RWPE2 (cell line): ENCODE measurements at places on chromosomes 16 and 17.

GRCh38 chr17:8857919-8858318, 9.6 kb downstream of the PIK3R6 start:
- no peak for DNase-seq

- no peak for DNase-seq
Observed at GRCh38 chr17:77959126-77959925, 823 bp downstream of the TNRC6C start.

- DNase-seq, result no peak
Observed at GRCh38 chr17:7146115-7146514, 31.5 kb upstream of the ASGR2 start.

- no peak for DNase-seq
Observed at GRCh38 chr17:27106347-27106981, 187.4 kb upstream of the WSB1 start.

DNA sequence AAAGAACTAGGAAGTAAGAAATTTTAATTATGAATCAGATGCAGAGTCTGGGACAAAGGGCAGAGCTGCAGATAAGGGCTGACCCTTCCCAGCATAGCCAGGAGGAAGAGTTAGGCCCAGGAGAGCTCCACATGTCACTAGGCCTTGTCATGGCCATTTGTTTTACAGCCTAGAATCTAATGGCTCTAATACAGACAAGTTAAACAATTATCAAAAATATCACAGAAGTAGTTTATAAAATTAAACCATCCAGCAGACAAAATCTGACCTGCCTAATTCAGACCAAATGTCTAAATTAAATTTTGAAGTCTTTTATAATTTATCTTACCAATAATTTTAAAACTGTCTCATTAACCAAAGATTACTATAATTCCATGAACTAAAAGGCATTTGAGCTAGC, 1369.5 kb downstream of the CDH11 start:
- DNase-seq, result no peak

- DNase-seq, result no peak
Observed at GRCh38 chr16:85861095-85861825, 37.7 kb upstream of the IRF8 start.

DNA sequence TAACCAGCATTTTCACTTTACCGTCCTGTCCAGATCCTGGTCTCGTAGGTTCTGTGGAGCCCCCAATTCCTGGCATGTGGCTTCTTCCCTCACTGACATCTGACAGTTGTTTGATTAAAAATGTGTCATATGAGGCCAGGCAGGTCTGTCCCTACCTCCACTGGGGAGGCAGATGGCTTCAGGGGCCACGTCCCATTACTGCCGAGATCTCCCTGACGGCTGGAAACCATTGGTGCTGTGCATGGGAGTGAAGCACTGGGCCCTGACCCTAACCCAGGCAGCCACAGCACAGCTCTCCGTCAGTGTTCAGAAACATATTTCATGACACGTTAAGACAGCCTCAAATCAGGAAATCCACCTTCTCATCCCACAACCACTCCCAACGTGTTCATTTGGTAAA, 77.5 kb downstream of the GNAO1 start:
- DNase-seq, result no peak

- DNase-seq, result no peak
Observed at GRCh38 chr17:58764373-58764772, 8.7 kb downstream of the PPM1E start.

GRCh38 chr17:61415374-61416210, 15.9 kb downstream of the TBX2 start:
- peak; percentile 34 for DNase-seq

GRCh38 chr17:41777157-41777573, 9.3 kb downstream of the JUP start:
- no peak for DNase-seq

DNA sequence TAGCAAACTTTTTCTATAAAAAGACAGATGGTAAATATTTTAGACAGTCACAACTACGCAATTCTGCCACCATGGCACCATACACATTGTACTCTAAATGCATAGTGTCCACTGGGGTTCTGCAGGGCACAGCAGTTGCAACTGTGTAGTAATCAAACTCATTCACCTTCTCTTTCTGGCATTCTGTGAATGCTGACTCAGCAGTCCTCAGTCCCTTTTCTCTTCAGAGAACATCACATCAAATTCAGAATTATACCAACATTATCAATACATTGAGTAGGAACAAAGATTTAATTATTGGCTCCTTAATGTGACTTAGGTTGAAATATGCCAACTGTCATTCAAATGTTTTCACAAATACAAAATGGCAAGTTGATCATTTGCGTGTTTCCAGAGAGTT, 74.2 kb upstream of the N4BP1 start:
- no peak for DNase-seq

GRCh38 chr17:20059728-20060188, 50.6 kb downstream of the SPECC1 start:
- DNase-seq, result no peak

DNA sequence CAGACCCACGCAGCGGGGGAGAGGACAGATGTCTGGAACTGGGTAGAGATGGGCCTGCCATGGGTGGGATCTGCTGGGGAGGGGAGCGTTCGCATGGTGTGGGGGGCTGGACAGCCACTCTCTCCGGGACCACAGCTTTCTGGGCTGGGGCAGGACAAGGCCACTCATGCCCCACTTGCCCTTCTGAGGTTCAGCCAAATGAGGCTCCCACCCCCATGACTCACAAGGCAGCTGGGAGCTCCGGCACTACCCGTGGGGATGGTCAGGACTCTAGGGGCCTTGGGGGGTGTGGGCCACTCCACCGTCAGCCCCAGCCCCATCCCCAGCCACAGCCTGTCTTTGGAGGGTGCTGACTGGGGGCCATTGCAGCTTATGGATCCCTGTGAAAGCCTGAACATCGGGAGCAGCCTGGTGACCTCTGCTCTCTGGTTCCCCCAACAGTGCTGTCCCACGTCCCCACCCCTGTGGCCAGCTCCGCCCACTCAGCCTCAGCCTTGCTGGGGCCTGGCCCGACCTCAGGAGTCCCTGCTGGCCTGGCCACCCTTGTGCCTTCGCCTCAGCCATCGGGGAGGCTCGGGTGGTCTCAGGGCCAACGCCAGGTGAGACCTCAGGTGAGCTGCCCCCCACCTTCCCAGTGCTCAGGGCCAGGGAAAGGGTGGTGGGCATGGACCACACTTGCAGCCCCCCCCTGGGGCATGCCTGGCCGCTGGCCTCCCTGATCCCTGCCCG, 4.7 kb upstream of the CDH15 start:
- no peak for DNase-seq

GRCh38 chr17:47999582-47999981, 28.7 kb downstream of the CDK5RAP3 start:
- no peak for DNase-seq

- DNase-seq, result no peak
Observed at GRCh38 chr16:66342294-66342900, 24.1 kb upstream of the CDH5 start.

- DNase-seq, result no peak
Observed at GRCh38 chr17:19343256-19343630, 19.3 kb downstream of the B9D1 start.

DNA sequence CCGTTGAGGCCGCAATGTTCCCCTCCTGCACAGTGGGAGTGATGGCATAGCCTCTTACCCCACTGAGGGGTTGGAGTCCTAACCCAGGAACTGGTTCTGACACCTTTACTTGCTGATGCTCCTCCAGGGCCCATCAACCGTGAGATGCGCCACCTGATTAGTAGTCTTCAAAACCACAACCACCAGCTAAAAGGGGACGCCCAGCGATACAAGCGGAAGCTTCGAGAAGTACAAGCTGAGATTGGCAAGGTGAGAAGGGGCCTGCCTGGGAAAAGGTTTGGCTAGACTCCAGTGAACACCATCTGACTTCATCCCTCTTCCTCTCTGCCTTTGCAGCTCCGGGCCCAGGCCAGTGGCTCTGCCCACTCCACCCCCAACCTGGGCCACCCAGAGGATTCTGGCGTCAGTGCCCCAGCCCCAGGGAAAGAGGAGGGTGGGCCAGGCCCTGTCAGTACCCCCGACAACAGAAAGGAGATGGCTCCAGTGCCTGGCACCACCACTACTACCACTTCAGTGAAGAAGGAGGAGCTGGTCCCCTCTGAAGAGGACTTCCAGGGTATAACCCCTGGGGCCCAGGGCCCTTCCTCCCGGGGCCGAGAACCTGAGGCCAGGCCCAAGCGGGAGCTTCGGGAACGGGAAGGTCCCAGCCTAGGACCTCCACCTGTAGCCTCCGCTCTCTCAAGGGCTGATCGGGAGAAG, 5.8 kb downstream of the RNF40 start:
- DNase-seq, result peak; percentile 19

GRCh38 chr17:78787444-78787843, 5.4 kb upstream of the CYTH1 start:
- no peak for DNase-seq

- no peak for DNase-seq
Observed at GRCh38 chr16:19481296-19481695, 40.6 kb downstream of the GDE1 start.

- DNase-seq, result no peak
Observed at GRCh38 chr17:56577843-56578204, 15.7 kb upstream of the NOG start.

GRCh38 chr17:12959441-12959840, 58.4 kb downstream of the ELAC2 start:
- no peak for DNase-seq

- DNase-seq, result no peak
Observed at GRCh38 chr17:4314179-4314578, 50.4 kb upstream of the ANKFY1 start.

GRCh38 chr16:1789643-1790045, 3.9 kb downstream of the IGFALS start:
- peak; percentile 57 for DNase-seq

DNA sequence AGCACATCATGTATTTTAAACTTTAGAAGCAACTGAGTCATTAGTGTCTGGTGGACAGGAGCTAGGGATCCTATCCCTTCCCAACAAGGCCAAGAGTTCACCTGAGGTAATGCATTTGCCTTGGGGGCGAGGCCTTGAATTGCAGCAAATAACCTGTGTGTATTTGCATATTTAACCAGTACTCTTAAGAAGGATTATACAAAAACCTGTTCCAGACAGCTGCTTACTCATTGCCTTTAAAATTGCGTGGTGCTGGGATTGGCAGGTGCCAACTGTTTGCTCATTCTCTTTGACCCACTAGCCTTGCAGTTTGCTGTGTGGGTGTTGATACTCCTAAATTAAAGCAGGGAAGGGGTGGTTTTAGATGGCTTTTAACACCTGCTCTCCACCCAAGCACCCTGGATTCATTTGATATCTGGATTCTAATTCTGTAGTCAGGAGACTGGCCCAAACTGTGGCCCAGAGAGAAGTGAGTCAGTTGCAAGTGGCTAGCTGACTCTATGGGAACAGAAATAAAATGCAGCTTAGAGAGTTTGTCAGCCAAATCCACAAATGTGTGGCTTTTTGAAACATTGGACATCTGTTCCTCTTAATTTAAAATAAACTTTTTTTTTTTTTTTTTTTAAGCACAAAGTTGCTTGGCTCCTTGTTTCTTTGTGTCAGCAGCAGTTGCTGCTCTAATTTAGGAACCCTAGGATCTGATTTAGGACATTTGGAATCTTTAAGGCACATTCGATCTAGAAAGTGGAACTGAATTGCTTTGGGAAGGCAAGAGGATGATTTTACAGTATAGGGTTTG, 46.9 kb downstream of the TUBD1 start:
- DNase-seq, result peak; percentile 87

GRCh38 chr17:17359271-17359670, 56.1 kb downstream of the NT5M start:
- DNase-seq, result no peak

DNA sequence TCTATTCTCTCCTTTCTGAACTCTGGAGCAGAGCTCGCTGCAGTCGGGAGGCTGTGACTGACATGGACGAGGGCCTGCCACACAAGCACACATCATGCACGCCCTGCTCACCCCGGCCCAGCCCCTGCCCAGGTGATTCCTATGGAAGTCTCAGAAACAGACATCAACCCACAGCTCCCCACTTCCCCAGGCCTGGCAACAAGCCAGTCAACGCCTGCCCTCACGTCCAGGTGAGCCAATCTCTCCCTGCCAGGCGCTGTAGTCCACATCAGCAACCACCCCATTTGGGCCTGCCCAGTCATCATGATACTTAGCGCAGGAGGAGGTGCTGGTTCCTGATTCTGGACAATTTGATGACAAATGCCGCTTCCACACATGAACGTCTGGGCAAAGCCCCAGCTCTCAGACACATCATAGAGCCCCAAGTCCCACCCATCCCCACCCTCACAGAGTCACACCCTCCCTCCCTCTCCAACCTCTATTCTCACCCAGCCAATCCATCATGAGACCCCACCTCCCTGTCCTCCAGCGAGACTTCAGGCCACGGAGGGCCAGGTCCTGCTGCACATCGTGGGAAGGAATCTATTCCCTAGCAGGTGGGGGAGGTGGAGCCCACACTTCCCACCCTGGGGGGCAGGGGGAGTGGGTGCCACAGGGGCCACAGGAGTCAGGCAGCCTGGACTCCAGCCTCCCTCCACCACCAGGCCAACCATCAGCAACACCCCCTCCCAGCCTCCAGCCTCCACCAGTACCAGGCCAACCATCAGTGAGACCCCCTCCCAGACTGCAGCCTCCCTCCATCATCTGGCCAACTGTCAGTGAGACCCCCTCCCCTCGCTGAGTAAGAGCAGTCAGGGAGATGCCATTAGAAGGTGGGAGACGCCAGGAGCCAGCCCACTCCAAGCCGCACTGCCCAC, 33.7 kb upstream of the GSG1L start:
- no peak for DNase-seq

DNA sequence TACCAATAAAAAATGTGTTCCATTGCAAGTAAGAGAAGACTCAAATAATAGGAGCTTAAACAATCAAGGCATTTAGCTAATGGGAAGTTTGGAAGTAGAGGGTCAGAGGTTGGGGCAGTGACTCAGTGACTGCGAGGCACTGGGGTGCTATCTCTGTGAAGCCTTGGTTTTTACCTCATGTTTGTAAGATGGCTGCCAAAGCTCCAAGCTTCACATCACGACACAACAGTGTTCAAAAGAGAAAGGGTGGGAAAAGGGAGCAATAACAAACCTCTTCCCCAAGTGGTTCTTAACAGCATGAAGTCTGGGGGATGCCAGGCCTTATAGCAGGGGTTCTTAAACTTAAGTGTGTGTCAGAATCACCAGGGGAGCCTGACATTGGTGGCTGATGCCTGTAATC, 26.6 kb upstream of the GPRC5B start:
- no peak for DNase-seq
